ENCODE measurements at places on chromosomes 7 and 10. TPM values are rescaled to one million over a fixed set of nuclear protein-coding genes. Genes with fewer than 3 reads are reported as not detected.

The DLX6 gene
- not detected for total RNA-seq

The LRIT1 gene
- not detected for total RNA-seq

The PRDX3 gene
- total RNA-seq: 115 TPM

The GBX1 gene
- not detected for total RNA-seq

The PBLD gene
- 2.1 TPM for total RNA-seq

The GTF2IRD2 gene
- total RNA-seq: 6.6 TPM

The AQP1 gene
- 0.18 TPM for total RNA-seq

The ZPBP gene
- not detected for total RNA-seq

The GPR37 gene
- not detected for total RNA-seq

The ANXA8L1 gene
- total RNA-seq: 1.2 TPM

The ADARB2 gene
- total RNA-seq: 2.5 TPM

The HMX2 gene
- not detected for total RNA-seq

The AASS gene
- 0.93 TPM for total RNA-seq

The LRRD1 gene
- not detected for total RNA-seq

The CREB5 gene
- total RNA-seq: not detected

The AKR1D1 gene
- not detected for total RNA-seq

The TAX1BP1 gene
- total RNA-seq: 80.0 TPM

The SERPINE1 gene
- total RNA-seq: 0.23 TPM

The SPDYE16 gene
- total RNA-seq: 0.25 TPM

The ITPRID1 gene
- not detected for total RNA-seq

The MSS51 gene
- total RNA-seq: 3.3 TPM

The DPP6 gene
- not detected for total RNA-seq

The SYT15 gene
- total RNA-seq: 0.95 TPM

The SAP25 gene
- total RNA-seq: 30.0 TPM

The MMD2 gene
- total RNA-seq: not detected

The ZFAND2A gene
- 34.6 TPM for total RNA-seq

The DDX21 gene
- 82.7 TPM for total RNA-seq

The ZNF248 gene
- 8.1 TPM for total RNA-seq

The DPYSL4 gene
- 6.7 TPM for total RNA-seq

The UBTD1 gene
- total RNA-seq: 1.6 TPM

The GNAT3 gene
- not detected for total RNA-seq

The PROSER2 gene
- 0.28 TPM for total RNA-seq

The ASZ1 gene
- not detected for total RNA-seq

The CACNB2 gene
- not detected for total RNA-seq

The CPA2 gene
- not detected for total RNA-seq

The HOXA11 gene
- total RNA-seq: not detected

The CDC14C gene
- total RNA-seq: not detected

The GDF2 gene
- not detected for total RNA-seq

The SCART1 gene
- total RNA-seq: 15.4 TPM

The STX1A gene
- total RNA-seq: 30.7 TPM

The SLC26A5 gene
- not detected for total RNA-seq

The AP3M1 gene
- 42.2 TPM for total RNA-seq

The LIPF gene
- not detected for total RNA-seq

The UNCX gene
- total RNA-seq: not detected

The TAS2R41 gene
- total RNA-seq: not detected

The EN2 gene
- total RNA-seq: not detected

Measured in activated CD4-positive, alpha-beta memory T cell treated with anti-CD3 and anti-CD28 coated beads, Interleukin-2, amount 10 ng/mL, durations not matched to agents 7 days and 5 days (primary cell).